ENCODE measurements at places on chromosomes 12 and 14. TPM values are rescaled to one million over a fixed set of nuclear protein-coding genes. Genes with fewer than 3 reads are reported as not detected.

GRCh38 chr14:74501135-74501614 is 7.6 kb downstream of the ISCA2 start:
- DNase-seq = peak; percentile 65

DNA sequence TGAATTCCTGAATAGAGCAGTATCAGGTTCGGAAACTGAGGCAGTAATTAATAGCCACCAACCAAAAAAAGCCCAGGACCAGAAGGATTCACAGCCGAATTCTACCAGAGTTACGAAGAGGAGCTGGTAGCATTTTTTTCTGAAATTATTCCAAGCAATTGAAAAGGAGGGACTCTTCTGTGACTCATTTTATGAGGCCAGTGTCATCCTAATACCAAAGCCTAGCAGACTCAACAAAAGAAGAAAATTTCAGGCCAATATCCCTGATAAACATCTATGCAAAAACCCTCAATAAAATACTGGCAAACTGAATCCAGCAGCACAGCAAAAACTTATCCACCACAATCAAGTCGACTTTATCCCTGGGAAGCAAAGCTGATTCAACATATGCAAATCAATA is 202.3 kb upstream of the SLC16A7 start:
- no peak for DNase-seq

DNA sequence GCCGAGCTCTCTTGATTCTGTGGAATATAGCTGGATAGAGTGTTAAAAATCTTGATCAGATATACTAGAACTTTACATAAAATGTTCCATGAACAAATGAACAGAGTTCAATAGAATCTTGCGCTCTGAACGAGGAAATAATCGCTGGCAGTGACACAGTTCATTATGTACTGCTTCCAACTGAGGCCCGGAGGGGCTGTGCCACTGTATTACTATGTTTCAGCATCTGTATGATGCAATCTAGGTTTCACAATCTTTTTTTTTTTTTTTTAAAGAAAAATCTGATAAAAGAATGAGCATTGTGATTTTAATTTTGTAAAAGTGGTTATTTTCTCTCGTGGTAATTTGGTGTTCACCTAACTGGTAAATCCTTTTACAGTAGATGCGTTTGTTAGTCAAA is 77.2 kb downstream of the FERMT2 start:
- no peak for DNase-seq

- DNase-seq = no peak
Measured at GRCh38 chr14:96698960-96699539, 98.1 kb upstream of the VRK1 start.

The ARHGEF25 gene
- polyA plus RNA-seq = 25.4 TPM

GRCh38 chr14:76391981-76392690 is 16.2 kb downstream of the ESRRB start:
- DNase-seq = no peak

- DNase-seq = no peak
Measured at GRCh38 chr12:117045160-117046010, 53.8 kb downstream of the TESC start.

DNA sequence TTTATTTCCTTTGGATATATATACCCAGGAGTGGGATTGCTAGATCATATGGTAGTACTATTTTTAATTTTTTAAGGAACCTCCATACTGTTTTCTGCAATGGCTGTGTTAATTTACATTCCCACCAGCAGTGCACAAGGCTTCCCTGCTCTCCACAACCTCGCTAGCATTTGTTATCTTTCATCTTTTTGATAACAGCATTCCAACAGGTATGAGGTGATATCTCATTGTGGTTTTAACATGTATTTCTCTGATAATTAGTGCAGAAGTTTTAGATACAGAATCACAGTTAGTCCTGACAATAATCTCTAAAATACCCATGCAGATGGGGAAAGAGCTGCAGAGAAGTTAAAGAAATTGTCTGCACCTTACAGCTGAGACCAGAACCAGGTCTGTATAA is 35.5 kb upstream of the BCL2L14 start:
- DNase-seq = no peak

GRCh38 chr12:104121001-104121400 is 17.0 kb downstream of the NFYB start:
- DNase-seq = no peak

GRCh38 chr14:54348001-54348611 is 48.7 kb upstream of the CDKN3 start:
- DNase-seq = no peak

- no peak for DNase-seq
Measured at GRCh38 chr12:92156139-92156538, 10.5 kb upstream of the BTG1 start.

The PLEKHA5 gene
- polyA plus RNA-seq = 14.7 TPM

- no peak for DNase-seq
Measured at GRCh38 chr14:58488550-58488949, 61.0 kb downstream of the KIAA0586 start.

The DCN gene
- 1,348 TPM for polyA plus RNA-seq

DNA sequence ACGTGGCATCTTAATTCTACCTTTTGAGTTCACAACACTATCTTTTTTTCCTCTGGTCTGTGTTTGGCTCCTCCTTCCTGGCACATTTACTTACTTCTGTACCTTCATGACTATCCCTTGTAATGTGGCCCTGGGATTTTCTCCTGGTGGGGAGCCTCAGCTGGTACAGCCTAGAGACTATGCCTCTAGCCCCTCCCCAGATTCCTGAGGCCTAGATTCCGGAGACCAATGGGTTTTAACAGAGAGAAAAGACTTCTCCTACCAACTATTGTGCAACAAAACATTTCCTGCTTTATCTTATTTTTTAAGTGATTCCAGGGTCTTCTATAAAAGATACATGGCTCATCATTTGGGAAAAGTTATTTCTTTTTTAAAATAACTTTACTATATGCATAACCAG is 216.2 kb upstream of the KRR1 start:
- DNase-seq = no peak

The TPH2 gene
- not detected for polyA plus RNA-seq

- no peak for DNase-seq
Measured at GRCh38 chr14:21735639-21736307, 62.2 kb upstream of the OR4E1 start.

- no peak for DNase-seq
Measured at GRCh38 chr12:92096346-92097136, 49.1 kb downstream of the BTG1 start.

GRCh38 chr14:45807178-45807899 is 554.3 kb upstream of the MIS18BP1 start:
- no peak for DNase-seq

- no peak for DNase-seq
Measured at GRCh38 chr12:31323391-31324115, 2.4 kb downstream of the SINHCAF start.

The AICDA gene
- polyA plus RNA-seq = 0.30 TPM

All from forelimb muscle (tissue), 1 donor.